A549 treated with Mapracorat at 1 μM for 4 hours (cell line): ENCODE measurements at places on chromosomes 6 and 20. TPM values are rescaled to one million over a fixed set of nuclear protein-coding genes. Genes with fewer than 3 reads are reported as not detected.

Gene DEFB115
- total RNA-seq = not detected in 5 replicates

Gene SLC17A3
- 0.82 to 1.1 TPM (median 0.93 TPM) in 5 replicates for total RNA-seq

Gene DDX43
- total RNA-seq = not detected in 5 replicates

Gene GRM1
- 0.01 to 0.02 TPM in 2 of 5 replicates, not detected in the others for total RNA-seq

Gene IL20RA
- not detected in 5 replicates for total RNA-seq

Gene IGF2R
- 26.5 to 33.4 TPM (median 29.9 TPM) in 5 replicates for total RNA-seq

Gene LY6G6D
- total RNA-seq = not detected in 5 replicates

Gene EYA2
- total RNA-seq = 1.7 to 2.6 TPM (median 2.3 TPM) in 5 replicates

Gene STMND1
- total RNA-seq = not detected in 5 replicates

Gene SLC16A10
- total RNA-seq = 0.22 to 0.87 TPM (median 0.50 TPM) in 5 replicates

Gene KCNK5
- 0.90 to 1.5 TPM (median 1.4 TPM) in 5 replicates for total RNA-seq

Gene HLA-DOB
- total RNA-seq = 0.11 to 0.20 TPM in 2 of 5 replicates, not detected in the others

Gene RBM24
- total RNA-seq = 6.4 to 8.7 TPM (median 6.6 TPM) in 5 replicates

Gene GRM4
- 0.06 to 0.43 TPM (median 0.13 TPM) in 5 replicates for total RNA-seq

Gene SDC4
- total RNA-seq = 102 to 115 TPM (median 106 TPM) in 5 replicates

Gene HLA-DQB1
- not detected in 5 replicates for total RNA-seq

Gene PKIB
- total RNA-seq = 0.51 to 1.0 TPM (median 0.54 TPM) in 5 replicates

Gene MOG
- total RNA-seq = not detected in 5 replicates

Gene CPXM1
- not detected in 5 replicates for total RNA-seq

Gene MPC1
- 4.0 to 5.8 TPM (median 4.7 TPM) in 5 replicates for total RNA-seq

Gene PACSIN1
- 0.04 to 0.07 TPM (median 0.05 TPM) in 4 of 5 replicates, not detected in the other for total RNA-seq

Gene NRSN1
- not detected in 5 replicates for total RNA-seq
